Neural progenitor cell (in vitro differentiated cells): ENCODE measurements at places on chromosomes 2 and 18. TPM values are rescaled to one million over a fixed set of nuclear protein-coding genes. Genes with fewer than 3 reads are reported as not detected.

GRCh38 chr2:218959141-218959731, at the start of gene CDK5R2:
TSS of gene CDK5R2 (plus strand) at chr2:218959666. CDS start at chr2:218959821, 155 bp downstream.
- DNase-seq = peak; percentile 97

DNA sequence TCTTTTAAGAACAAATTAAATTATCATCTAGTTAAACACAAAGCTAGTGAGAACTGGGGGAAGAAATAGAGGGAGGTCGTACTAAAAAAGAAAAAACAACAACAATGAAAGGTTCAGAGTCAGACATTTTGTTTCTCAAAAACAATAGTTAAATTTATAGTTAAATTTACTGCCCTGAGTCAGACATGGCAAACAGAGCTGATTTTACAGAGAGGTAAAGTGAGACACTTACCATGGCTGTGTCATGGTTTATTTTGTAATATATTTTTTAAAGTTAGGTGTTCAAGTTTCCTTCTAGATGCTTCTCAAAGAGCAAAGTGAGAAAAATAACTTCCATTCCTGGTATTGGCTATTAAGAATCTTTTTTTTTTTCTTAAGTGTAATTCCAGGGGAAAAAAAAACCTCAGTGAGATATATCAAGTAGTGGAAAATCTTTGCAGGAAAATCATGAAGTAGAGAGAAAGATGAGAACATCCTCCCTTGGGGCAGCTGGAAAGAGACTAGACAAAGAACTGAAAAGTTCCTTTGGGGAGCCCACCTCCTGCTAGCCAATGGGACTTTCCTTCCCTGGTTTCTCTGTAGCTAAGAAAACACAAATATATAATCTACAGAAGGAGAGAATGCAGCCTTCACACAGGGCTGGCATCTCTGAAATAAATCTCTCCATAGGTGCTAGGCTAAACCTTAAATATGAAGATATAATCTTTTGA, 12.3 kb downstream of the KLF7 start:
- no peak for DNase-seq

Gene SERPINB12
- total RNA-seq = not detected in 2 replicates

- no peak for DNase-seq
Measured at GRCh38 chr2:13003500-13003899, 286.8 kb downstream of the TRIB2 start.

DNA sequence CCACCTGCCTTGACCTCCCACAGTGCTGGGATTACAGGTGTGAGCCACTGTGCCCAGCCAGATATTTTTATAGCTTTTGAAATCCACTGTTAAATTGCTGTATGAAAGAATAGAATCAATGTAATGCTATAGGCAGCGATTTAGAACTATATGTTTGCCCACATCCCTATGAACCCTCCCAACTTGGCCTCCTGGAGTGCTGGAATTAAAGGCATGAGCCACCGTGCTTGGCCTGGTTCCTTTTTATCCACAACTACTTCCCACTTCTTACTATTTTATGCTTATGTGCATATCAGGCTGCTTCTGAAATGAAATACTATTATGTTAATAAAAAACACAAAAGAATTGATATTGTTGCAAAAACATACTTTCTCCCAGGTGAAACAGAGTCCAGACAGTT, 11.6 kb upstream of the PTPN2 start:
- DNase-seq = no peak

GRCh38 chr2:186889101-186889879, 40.3 kb upstream of the ZSWIM2 start:
- DNase-seq = no peak

Gene CFAP65
- total RNA-seq = 0.22 and 0.80 TPM in 2 replicates

DNA sequence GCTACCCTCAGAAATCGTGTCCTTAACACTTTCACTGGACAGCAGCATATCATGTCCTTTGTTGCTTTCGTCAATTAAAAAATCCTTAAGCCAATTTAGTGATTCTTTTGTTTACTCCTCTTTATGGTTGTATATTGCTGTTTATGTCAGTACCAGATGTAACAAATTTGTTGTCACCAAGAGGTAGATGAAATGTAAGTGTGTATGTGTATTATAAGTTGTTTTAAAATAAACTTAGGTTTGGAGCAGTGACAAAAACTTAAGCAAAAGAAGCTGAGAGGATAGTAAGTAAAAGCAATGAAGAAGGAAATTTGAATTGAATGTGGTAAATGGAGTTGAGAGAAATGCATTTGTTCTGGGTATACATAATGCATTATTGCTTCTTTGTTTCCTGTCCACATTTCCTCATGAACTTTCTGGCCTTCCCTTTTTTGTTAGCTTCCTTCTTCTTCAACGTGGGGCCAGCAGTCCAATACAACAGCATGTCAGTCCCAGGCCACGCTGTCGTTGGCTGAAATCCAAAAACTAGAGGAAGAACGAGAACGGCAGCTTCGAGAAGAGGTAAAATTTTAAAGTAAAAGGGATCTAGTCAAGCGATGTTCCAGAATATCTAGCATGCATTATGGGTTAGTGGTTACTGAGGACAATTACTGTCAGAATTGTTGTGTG, 30.5 kb upstream of the SNORC start:
- no peak for DNase-seq

DNA sequence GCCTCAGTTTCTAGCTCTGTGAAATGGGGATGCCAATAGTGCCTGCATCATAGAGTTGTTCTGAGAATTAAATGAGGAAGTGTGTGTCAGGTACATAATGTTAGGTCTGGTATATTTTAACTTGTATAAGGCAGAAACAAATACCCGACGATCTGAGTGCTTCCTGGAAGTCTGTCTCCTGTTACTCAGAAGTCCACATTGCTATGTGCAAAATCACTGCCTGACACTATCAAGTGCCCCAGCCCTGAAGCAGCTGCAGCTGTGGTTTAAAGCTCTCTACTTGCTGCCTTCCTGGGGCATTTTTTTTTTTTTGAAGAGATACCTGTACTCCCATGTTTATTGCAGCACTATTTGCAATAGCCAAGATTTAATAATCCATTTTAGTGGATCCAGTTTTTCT, 125.3 kb downstream of the SLC4A3 start:
- DNase-seq = no peak

Gene MC4R
- total RNA-seq = 0.15 and 0.19 TPM in 2 replicates

Gene FZD7
- 79.4 and 106 TPM in 2 replicates for total RNA-seq

DNA sequence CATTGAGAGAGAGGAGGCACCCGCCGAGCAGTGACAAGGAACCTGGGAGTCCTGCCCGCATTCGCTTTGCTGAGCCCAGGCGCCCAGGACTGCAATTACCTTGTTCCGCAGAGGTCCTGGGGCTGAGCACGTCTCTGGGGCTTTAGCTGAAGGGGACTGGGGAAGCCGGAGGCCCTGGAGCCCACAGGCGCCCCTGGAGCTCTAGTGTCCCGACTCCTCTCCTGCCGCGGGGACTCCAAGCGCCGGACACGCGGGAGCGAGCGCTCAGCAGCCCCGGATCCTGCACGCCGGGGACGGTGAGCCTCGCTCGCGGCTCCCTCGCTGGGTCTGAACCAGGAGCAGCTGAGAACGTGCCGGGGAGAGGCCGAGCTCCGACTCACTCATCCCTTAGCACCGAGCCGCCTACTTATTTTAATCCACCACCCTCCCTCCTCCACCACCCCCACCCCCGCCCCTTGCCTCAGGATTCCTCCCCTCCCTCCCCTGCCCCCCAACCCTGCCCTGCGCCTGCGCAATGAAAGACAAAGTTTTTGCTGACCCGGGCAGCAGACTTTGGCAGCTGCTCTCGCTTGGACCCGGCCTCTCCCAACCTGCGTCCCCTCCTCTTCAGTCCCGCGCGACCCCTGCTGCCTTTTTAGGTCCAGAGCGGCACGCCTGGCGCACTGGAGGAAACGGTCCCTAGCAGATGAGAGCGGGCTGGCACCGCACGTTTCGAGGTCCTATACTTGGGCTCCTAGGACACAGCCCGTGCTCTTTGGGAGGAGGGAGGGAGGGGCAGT, at the start of gene OSR1:
TSS of gene OSR1 (minus strand) at position 382 of the 779 bp plus-strand sequence. CDS start 4,818 bp downstream, outside the sequence.
- peak; percentile 93 for DNase-seq

DNA sequence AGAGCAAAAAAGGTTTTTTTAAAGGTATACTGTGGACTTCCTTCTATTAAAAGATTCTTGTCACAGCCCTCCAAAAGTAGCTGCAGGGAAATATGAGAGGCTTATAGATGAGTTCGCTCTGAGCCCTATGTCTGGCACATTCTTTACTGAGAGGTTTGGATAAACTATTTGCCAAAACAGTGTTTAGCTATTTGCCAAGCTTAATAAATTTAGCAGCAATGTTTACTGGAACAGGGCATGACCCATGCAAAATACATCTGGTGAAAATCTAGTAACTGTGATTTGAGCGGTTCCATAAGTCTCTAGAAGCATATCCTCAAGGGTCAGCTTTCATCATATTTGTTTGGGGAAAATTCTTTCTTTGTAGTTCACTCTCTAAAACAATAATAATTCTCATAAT, 1696.7 kb upstream of the PIK3C3 start:
- DNase-seq = no peak

- DNase-seq = no peak
Measured at GRCh38 chr2:119483896-119484718, 40.2 kb downstream of the SCTR start.

Gene ALPG
- total RNA-seq = not detected in 2 replicates

Gene CCDC150
- 56.1 and 69.4 TPM in 2 replicates for total RNA-seq

DNA sequence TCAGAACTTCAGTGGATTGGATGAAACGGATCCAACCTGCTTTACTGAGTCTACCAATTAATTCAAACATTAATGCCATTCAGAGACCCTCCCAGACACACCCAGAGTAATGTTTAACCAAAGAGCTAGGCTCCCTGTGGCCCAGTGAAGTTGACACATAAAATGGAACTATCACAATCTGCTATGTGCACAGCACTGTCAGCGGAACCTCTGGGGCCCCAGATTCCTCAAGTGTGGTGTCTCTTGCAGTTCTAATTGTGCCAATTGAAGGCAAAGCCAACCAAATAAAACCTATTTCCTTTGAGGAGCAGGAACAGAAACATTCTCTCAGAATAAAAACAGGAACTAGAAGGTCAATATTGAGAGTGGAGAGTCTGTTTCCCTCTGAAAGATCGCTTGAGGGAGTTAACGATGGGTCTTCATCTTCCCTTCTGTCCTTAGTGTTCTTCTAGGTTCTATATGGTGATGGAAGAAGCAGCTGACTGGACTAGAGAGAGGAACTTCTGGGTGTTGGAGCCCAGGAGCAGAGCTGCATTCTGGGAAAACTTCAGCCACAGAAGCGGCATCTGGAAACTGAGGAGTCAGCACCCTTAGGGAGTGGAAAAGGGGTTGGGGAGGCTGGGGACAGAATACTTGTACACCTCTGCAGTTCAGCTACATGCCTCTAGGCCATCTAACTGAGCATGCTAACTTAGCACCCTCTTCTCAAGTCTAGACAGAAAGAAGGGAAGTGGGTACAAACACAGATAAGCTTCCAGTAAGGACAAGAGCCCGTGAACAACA, 174.4 kb upstream of the FBXO11 start:
- no peak for DNase-seq

DNA sequence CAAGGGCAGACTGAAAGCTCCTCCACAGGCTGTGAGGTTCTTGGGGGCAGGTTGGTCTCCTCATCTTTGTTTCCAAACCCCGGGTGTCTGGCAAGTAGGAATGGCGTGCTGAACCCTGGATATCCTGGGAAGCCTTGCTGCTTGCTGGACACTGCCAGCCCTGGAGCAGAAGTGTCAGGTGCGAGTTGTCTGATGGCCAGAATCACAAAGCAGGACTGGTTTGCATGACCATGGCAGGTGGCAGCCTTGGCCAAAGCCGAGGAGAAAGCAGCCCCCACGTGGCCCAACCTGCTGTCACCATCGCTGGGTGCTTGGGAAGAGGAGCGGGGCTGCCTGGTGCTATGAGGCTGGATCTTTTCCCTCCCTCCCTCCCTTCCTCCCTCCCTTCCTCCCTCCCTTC, 309.5 kb upstream of the HS6ST1 start:
- no peak for DNase-seq

Gene TOGARAM2
- 0.04 and 0.62 TPM in 2 replicates for total RNA-seq

DNA sequence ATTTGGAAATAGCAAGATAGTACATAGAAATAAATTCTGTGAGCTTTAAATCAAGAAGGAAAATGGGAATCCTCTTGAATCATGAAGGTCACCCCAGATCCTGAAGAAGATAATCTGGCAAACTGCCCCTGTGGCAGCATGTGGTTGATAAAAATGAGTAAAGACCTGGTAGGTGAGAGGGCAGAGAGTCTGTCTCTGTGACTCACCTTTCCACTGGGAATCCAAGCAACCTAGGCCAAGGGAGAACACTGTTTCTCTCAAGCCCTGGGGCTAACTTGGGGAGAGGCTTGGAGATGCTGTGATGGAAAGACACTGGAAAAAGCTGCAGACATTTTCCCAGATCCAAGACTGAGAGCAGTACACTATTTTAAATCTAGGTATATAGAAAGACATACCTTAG, 185.8 kb upstream of the CNTNAP5 start:
- no peak for DNase-seq

Gene GLI2
- total RNA-seq = 9.4 and 39.6 TPM in 2 replicates

GRCh38 chr2:225319872-225320271, 79.6 kb upstream of the NYAP2 start:
- DNase-seq = no peak

DNA sequence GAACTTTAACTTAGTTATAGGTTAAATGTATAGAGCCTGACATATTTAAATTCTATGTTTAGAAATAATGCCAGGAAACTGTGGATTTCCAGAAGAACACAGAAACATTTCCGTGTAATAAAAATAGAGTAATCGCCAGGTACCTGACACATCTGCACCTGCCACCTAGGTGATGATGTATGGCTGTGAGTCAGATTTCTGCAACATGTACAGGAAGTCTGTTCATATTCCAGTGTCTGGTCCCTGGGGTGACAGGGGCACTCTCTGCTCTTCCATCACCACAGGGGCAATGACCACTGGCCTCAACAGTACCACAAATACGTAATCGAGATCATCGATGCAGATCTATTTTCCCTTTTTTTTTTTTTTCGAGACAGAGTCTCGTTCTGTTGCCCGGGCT, 101.1 kb upstream of the LPIN2 start:
- DNase-seq = no peak

Gene TEKT4
- not detected in 2 replicates for total RNA-seq

GRCh38 chr18:24472591-24472990, 12.2 kb downstream of the HRH4 start:
- DNase-seq = no peak

DNA sequence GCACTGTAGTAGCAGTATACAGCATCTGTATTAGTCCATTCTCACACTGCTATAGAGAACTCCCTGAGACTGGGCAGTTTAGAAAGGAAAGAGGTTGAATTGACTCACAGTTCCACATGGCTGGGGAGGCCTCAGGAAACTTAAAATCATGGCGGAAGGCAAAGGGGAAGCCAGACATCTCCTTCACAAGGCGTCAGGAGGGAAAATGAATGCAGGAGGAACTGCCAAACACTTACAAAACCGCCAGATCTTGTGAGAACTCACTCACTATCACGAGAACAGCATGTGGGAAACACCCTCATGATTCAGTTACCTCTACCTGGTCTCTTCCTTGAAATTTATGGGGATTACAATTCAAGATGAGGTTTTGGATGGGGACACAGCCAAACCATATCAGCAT, 25.4 kb downstream of the MAP4K4 start:
- no peak for DNase-seq

- DNase-seq = no peak
Measured at GRCh38 chr2:136104977-136105376, 13.0 kb downstream of the CXCR4 start.
